ENCODE measurements at places on chromosomes 7 and 10.

DNA sequence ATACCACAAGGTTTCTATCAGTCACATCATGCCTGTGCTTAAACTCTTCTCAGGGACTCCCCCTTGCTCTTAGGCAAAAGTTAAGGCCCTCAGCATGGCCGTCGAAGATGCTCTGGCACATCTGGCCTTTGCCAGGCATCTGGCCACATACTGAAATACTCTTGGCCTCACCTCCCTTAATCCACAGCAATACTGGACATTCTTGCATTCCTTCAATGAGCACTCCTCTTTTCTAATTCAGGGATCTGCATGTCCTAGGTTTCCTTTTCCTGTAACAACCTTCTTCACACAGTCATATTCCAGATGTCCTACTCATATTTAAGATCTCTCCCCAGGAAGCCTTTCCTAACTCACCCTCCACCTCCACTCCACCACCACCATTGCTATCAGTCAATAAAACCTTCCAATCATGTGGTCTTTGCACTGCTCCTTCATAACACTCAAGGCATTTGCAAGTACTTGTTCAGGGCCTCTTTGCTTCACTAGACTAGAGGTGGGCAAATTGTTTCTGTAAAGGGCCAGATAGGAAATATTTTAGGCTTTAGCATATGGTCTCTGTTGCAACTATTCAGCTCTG, 216.6 kb downstream of the KCNMA1 start:
- DNase-seq = no peak

DNA sequence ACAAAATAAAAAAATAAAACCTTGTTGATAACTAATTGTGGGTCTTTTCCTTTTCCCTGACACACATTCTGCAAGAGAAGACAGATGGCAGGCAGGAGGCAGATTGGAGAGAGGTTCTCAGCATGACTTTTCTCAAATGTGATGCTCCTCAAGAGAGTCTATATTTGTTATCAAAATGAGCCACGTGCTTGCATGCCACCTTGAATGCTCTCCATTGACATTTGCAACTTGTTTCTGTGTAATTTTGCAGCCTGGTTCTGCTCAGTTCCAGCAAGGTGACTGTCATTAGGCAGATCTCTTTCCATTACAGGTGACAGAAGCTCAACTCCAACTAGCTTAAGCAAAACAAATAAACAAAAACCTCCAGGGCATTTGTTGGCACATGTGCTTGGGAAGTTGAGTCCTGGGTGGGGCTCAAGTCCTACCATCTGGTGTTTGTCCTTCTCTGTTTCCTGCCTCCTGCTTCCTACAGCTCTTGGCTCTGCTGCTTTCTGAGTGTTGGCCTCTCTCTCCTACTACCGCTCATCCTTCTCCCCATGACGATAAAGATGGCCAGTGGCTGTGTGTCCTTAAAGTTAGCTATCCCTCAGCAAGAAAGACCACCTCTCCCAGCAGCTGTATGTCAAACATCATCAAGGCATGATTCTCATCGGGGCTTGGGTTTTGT, 56.7 kb downstream of the GRK5 start:
- DNase-seq = no peak

- DNase-seq = no peak
Observed at GRCh38 chr7:140698477-140698876, 2.0 kb downstream of the NDUFB2 start.

DNA sequence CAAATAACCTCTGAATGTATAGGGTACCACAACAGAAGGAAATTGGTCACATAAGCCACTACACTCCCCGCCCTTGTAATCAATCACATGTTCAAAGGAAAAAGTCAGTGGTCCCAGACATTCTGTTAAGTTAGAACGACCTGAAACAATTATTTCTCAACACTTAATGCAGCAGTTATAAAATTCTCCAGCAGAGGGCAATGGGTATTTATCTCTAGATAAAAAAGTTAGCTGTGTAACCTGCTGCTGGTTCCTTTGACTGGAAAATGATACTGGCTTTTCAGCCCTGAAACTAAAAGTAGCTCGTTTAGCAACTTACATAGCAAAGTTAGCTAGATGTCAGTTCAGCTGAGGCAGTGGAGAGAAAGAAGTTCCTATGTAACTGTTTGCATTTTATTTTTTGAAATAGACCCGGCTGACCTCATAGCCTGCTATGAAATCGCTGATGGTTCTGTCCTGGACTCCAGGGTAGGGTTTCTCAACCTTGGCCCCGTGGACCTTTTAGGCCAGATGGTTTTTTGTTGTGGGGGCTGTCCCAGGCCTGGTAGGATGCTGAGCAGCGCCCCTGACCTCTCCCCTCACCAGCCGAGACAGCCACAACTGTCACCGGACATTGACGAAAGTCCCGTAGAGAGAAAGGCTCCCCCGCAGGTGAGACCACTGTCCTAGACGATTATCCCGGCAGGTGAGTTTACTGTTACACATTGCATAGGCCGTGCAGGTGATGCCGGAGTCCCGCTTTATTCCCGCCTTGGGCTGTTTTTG, 40.2 kb upstream of the PROSER2 start:
- DNase-seq = no peak

DNA sequence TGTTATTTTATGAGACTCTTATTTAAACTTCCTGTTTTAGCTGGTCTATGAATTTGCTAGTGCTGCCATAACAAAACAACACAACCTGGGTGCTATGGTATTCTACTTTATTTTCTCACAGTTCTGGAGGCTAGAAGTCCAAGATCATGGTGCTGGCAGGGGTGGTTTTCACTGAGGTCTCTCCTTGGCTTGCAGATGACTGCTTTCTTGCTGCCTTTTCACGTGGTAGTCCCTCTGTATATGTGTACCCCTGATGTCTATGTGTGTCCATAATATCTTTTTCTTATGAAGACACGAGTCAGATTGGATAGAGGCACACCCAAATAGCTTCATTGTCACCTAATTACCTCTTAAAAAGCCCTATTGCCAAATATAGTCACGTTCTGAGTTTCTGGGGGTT, 270.5 kb downstream of the BMPER start:
- DNase-seq = no peak

GRCh38 chr10:99647601-99648151, 11.6 kb upstream of the ENTPD7 start:
- DNase-seq = no peak

DNA sequence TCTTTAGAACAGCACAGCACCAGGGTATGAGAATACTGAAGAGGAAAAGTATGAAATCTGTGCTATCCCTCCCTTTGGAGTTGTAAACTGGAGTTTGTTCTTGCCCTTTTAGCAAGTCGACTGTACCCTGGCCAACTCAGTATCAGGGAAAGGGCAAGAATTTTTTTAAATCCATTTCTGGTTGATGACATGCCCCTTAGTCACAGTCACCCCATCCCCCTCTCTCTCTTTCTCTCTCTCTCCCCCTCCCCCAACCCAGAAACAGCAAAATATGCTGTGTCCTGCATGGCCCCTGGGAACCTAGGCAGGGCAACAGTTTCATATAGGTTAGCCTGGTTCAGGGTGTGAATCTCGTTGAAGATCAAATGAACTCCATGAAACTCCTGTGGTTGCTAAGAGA, 177.7 kb upstream of the ADO start:
- DNase-seq = no peak

DNA sequence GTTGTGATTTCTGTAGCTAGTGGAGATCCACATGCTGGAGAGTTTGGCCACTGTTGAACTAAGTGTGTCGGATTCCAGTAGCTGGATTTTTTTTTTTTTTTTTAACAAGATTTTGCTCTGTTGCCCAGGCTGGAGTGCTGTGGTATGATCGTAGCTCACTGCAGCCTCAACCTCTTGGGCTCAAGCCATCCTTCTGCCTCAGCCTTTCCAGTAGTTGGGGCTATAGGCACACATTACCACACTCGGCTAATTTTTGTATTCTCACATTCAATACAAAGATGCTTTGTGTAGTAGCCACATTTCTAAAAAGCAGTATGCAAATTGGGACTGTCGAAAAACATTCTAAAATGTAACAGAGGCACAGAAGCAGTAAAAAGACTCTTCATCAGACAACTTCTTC, 63.5 kb downstream of the RABGEF1 start:
- no peak for DNase-seq

- no peak for DNase-seq
Observed at GRCh38 chr10:79345241-79346011, 1.8 kb upstream of the PPIF start.

DNA sequence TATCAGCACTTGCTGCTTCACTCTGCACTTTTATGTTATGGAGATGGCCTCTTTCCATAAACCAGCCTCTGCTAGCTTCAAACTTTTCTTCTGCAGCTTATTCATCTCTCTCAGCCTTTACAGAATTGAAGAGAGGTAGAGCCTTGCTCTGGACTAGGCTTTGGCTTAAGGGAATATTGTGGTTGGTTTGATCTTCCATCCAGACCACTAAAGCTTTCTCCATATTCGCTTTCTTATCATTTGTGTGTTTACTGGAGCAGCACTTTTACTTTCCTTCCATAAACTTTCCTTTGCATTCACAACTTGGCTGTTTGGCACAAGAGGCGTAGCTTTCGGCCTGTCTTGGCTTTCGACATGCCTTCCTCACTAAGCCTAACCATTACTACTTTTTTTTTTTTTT, 23.6 kb downstream of the DYDC2 start:
- DNase-seq = no peak

GRCh38 chr7:105876964-105877601, 684 bp upstream of the ATXN7L1 start:
- DNase-seq = no peak

DNA sequence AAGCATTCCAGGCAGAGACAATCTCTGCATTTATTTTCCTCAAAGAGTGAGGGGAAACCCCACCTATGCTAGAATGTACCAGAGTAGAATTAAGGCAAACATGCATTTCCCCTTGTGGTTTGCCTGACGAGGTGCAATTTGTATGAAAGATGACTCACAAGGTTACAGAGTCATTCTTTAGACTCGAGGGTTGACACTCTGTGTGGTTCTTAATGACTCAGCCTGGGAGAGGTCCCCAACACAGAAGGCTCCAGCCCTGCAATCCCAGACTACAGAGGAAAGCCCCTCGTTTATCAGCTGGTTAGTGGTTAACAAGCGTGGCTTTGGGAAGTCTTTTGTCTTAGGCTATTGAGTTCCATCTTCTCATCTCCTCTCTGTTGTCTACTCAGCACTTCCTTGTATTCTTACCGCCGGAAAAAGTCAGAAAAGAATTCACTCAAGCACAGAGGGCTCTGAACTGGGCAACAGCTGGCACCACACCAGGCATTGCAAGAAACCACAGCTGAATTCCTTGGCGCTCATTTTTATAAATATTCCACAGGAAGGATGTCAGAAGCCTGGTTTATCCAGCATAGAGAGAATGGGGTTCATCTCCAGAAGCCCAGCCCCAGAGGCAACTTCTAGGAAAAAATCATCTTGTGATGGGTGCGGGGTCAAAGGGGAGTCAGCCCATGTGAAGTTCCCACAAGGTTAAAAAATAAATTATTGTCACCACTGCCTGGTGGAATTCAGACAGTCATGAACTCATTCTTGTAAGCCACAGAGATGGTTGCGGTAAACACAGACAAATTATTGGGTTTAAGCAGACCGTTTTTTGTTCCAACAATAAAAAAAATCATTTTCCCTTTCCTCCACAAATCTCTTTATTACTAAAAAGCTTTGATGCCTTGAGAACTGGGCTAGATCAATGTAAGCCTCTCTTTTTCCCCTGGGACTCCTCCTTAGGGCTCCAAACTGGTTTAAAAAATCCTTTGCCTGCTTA, 24.5 kb upstream of the SVIL start:
- DNase-seq = peak; percentile 27

GRCh38 chr7:113464096-113464855, 345.9 kb upstream of the SMIM30 start:
- no peak for DNase-seq
